ENCODE measurements at places on chromosomes 13 and 19.

DNA sequence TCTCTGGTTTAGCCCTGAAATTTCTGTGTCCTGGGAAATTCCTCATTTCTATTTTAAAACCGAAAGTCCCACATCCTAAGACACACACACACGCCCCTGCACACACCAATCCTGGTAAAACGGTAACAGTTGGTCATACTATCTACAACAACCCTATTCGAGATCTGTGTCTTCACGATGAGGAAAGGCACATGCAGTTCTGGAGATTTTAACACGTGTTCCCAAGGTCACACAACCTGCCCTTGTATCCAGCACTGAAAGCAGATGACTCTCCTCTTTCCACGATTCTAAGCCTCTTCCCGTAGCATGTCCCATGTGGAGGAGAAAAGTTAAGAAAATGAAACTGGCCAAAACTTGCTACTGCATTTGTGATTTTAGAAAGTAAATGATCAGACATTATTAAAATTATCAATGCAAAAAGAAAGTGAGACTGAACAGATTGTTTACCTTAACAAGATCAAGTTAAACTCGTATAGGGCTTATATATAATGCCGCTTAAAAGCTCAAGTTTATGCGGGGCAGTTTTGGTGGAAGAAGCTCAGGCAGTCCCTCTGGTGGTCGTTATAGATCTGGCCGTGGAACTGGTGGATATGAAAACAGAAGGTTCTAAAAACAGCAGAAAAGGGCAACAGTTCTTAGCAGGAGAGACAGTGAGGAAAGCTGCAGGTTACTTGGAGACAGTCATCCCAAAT is 32.7 kb downstream of the VSTM1 start:
- peak; percentile 57 for DNase-seq

DNA sequence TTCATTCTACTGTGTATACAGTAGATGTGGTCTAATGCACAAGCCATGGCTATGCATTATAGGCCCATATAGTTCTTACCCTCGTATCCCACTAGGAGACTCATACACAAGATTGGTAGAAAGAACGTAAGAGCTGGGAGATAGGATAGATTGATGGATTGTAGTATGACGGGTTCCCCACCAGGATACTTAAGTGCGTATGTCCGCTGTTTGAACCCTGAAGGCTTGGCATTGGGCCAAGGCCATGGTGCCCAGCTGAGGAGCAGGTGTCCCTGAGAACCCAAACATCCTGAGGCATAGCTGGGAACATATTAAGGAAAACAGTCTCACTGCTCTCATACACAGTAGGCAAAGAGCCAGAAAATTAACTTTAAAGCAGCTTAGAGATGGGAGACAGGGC is 617.5 kb upstream of the KLF12 start:
- no peak for DNase-seq

DNA sequence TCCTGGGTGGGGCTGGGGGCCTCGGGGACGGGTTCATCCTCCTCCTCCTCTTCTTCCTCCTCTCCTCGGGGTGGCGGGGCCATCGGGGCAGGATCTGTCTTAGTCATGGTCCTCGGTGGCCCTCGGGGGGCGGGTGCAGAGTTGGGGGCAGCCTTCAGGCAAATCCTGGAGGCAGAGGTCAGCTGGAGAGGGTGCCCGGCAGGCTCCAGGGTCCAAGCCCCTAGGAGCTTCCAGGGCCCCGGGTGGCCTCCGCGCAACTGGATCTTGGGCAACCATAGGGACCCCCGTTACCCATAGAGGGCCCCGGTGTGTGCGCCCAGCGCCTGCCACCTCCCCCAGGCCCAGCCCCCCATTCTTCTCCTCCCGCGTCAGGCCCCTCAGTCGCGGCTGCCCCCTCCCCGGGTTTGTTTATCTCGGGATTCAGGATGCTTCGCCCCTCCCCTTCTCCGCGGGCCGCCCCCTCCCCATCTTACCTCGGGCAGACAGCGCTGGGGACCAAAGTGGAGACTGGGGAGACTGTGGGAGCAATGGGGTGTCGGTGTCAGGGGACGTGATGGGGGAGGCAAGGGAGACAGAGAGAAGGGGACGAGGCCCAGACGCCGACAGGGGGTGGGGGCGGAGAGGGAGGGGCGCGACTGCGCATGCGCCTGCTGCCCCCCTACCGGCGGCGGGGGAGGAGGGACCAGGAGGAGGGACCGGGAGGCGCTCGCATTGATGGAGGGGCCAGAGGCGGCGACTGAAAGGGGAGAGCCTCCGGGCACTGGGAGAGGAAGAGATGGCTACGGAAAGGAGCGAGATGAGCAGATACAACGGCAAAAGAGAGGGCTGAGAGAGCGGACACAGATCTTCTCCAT is at the start of gene CLIP3:
Gene CLIP3, minus strand, starts transcription at position 623 of the 854 bp plus-strand sequence. Its CDS starts 516 bp downstream, at position 107.
- DNase-seq = no peak

DNA sequence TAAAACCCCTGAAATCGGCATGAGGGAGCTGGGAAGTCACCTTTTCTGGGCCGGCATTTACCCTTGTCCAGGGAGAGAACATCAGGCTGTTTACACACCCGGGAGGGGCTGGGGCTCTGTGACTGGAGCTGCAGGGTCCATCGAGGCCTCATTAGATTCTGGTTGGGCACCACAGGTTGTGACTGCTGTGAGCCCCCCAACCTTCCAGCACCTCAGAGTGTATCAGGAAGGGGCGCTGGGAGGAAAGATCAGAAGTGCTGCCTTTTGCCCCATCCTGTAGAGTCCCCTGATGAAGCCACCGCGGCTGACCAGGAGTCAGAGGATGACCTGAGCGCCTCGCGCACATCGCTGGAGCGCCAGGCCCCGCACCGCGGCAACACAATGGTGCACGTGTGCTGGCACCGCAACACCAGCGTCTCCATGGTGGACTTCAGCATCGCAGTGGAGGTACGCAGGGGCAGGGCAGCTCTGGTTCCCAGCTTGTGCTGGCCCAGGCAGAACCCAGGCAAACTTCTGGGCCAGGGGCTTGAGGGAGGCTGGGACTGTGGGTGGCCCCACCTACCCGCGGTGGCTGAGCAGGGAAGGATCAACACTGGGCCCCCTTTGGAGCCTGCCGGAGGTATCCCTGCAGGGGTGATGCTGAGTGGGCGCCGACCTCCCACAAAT is 136.4 kb downstream of the STK24 start:
- DNase-seq = no peak

DNA sequence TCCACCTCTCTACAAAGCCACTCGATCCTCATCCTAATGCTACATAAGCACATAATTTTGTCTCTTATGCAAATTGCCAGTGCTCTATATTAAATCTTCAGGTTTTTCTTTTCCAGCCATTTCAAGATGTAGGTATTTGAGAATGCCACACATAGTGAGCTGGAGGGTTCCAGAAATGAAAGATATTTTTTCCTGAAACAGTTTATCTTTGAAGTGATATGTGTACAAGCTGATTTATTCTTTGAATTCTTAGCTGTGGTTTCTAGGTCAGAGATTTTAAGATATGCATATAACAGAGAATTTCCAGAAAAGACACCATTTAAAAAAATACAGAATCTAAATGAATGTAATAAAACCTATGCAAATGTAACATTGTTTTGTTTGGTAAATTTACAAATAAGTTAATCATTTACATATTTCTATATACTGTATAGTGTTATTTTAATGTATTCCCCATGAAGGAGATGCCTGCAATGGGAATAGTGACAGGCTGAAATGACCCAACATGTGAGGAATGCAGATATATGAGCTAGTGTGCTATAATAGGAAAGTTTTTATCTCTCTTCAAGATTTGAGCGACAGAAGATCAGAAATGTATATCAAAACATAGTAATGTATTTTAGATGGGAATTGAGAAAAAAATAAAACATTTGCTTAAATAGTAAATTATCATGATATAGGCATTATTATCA is 570.2 kb downstream of the SLITRK1 start:
- DNase-seq = no peak

GRCh38 chr13:74966814-74967424 is 515.0 kb downstream of the TBC1D4 start:
- no peak for DNase-seq

- no peak for DNase-seq
These were observed 833.2 kb upstream of the KLHL1 start for GRCh38 chr13:70941454-70941853.

GRCh38 chr13:27245610-27246009 is 5.7 kb upstream of the RPL21 start:
- DNase-seq = no peak

GRCh38 chr13:46606970-46607369 is 54.0 kb downstream of the LRCH1 start:
- DNase-seq = no peak

DNA sequence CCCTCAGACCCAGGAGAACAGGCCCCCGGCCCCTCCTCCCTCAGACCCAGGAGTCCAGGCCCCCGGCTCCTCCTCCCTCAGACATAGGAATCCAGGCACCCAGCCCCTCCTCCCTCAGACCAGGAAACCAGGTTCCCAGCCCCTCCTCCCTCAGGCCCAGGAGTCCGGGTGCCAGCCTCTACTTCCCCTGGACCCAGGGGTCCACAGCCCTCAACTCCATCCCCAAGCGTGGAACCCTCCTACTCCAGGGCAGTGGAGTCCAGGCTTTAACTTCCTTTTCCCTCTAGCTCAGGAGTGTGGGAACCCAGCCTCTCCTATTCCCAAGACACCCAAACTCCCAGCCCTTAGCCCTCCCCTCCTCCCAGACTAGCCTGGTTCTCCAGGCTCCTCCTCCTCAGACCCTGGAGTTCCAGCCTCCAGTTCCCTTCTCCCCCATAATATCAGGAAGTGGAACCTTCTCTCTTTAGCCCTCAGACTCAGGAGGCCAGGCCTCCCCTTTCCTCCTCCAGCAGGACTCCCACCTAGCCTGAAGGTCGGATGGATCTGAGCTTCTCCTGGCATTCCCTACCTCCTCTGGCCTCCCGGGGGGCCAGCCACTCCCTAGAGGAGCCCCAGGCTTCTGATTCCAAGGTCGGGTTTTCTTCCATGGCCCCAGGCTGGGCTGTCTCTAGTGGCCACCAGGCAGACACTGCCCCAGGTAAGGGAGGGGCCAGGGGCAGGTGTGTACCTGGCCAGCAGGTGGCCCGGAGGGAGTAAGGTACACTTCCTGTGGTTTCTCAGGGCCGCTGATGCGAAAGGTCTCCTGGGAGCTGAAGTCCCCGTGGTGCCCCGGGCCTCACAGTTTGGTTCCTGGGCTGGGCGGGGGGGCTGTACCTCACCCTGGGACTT is at the start of gene TMC4:
Gene TMC4, minus strand, starts transcription at position 690 of the 888 bp plus-strand sequence. Its CDS starts 43 bp downstream, at position 647.
- peak; percentile 77 for DNase-seq

- DNase-seq = no peak
These were observed 973.9 kb upstream of the PRR20A start for GRCh38 chr13:56166864-56167263.

- DNase-seq = peak; percentile 58
These were observed 62.5 kb downstream of the RFX2 start for GRCh38 chr19:6047741-6048251.

GRCh38 chr13:36528105-36528504 is 95.8 kb downstream of the CCNA1 start:
- DNase-seq = no peak

GRCh38 chr19:40229484-40229883 is 3.0 kb upstream of the CCNP start:
- DNase-seq = no peak

DNA sequence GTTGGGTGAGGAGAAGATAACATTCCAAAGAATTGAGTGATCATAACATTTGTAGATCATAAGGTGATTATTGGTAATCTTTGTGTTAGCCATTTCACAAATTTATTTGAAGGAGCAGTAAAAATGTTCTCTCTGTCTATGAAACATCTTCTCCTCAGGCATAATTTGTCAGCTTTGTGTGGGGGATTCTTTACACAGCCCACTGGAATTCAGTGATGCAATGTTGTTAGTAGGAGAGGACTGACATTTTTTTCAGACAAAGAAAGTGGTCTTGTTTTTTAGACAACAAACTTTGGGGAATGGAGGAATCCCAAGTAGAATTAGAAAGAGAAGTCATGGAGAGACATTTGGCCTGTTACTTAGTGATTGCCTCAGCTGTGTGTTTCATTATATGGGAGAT is 100.3 kb downstream of the ITGBL1 start:
- no peak for DNase-seq

DNA sequence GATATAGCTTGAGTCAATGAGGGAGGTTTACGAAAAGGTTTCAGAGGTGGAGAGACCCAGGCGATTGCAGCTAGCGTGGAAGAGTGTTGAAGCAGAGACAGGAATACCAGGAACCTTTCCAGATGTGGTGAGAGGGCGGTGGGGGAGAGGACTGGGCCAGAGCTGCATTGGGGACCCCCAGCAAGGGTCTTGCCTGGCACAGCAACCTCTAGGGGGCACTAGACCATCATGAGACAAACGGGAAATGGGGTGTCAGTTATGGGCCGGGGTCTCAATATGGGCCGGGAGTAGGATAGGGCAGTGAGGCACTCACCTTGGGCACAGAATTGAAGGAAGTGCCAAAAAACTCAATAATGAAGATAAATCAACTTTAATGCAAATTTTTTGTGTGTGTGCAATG is 2.1 kb upstream of the LRP3 start:
- no peak for DNase-seq

GRCh38 chr13:85544756-85545155 is 254.5 kb downstream of the SLITRK6 start:
- DNase-seq = no peak

GRCh38 chr13:45055902-45056648 is 64.2 kb upstream of the GTF2F2 start:
- no peak for DNase-seq

DNA sequence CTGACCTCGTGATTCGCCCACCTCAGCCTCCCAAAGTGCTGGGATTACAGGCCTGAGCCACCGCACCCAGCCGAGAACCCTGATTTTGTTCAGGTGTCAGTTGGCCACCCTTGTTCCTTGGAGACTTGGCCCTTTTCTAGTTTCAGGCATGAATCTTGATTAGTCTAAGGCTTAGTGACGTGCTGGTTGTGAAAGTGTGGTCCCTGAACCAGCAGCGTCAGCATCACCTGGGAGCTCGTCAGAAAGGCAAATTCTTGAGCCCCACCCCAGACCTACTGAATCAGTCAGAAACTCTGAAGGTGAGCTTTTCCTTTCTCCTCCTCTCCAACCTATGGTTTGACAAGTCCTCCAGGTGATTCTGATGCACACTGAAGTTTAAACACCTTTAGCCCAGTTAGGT is 35.2 kb downstream of the CACNG6 start:
- no peak for DNase-seq

DNA sequence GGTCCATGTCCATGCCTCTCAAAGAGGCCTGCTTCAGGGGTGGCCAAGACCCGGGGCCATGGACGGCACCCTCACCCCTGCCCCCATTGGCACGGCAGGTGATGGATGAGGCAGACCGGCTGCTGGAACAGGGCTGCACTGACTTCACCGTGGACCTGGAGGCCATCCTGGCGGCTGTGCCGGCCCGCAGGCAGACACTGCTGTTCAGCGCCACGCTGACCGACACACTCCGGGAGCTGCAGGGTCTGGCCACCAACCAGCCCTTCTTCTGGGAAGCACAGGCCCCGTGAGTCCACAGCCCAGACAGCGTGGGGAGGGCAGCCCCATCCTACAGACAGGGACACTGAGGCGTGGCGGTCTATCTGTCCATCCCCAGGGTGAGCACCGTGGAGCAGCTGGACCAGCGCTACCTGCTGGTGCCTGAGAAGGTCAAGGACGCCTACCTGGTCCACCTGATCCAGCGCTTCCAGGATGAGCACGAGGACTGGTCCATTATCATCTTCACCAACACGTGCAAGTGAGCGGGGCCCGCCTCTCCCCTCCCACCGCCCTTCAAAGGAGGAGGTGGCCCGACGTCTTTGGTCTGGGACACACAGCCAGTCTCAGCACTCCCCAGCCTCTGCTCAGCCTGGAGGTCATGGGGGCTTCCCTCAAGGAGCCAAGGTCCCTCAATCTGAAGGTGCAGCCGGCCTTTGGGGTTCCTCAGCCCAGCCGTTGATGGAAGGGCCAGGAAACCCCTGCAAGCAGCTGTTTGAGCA is 2.9 kb downstream of the DDX49 start:
- DNase-seq = no peak

- DNase-seq = no peak
These were observed 3.8 kb upstream of the ZNF626 start for GRCh38 chr19:20664901-20665781.

GRCh38 chr13:42107421-42107820 is 59.0 kb downstream of the DGKH start:
- DNase-seq = no peak
